ENCODE measurements at places on chromosomes 12 and 14. TPM values are rescaled to one million over a fixed set of nuclear protein-coding genes. Genes with fewer than 3 reads are reported as not detected.
A peak's percentile ranks its signal among the peaks of the same experiment; 100 is the strongest.

The AP5M1 gene
- polyA plus RNA-seq = 40.7 TPM

The ADGRD1 gene
- 15.4 TPM for polyA plus RNA-seq

The SMAGP gene
- polyA plus RNA-seq = 26.2 TPM

The SMIM41 gene
- not detected for polyA plus RNA-seq

The CCDC198 gene
- polyA plus RNA-seq = 278 TPM

DNA sequence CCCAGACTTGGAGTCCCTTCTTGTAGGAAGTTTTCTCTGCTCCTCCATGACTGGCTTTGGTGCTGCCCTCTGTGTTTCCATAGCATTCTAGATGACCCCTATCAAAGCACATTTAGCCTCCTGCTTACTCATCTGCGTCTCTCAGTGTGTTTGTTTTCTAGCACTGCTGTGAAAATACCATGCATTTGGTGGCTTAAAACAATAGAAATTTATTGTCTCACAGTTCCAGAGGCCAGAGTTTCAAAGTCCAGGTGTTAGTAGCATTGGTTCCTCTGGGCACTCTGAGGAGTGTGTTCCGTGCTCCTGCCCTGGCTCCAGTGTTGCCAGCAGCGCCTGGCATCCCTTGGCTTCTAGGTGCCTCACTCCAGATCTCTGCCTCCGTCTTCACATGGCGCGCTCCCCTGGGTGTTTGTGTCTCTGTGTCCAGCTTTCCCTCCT, 86.1 kb downstream of the CACNA1C start:
- DNase-seq = no peak

DNA sequence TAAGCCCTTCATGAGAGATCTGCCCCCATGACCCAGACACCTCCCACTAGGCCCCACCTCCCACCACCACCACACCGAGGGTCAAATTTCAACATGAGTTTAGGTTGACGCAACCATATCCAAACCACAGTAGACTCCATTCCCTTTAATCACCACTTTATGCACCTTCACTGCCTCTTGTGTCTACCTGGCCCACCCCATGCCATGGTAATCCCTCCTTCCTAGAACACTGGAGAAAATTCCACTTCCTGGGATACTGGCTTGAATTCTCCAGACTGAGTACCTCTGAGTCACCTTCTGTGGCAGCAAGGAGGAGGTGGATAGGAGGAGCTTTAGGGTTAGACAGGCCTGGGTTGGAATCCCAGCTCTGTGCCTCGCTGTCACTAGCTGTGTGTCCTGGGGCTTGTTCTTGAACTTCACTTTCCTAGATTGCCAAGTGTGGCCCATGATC, 26.1 kb upstream of the CIPC start:
- no peak for DNase-seq

DNA sequence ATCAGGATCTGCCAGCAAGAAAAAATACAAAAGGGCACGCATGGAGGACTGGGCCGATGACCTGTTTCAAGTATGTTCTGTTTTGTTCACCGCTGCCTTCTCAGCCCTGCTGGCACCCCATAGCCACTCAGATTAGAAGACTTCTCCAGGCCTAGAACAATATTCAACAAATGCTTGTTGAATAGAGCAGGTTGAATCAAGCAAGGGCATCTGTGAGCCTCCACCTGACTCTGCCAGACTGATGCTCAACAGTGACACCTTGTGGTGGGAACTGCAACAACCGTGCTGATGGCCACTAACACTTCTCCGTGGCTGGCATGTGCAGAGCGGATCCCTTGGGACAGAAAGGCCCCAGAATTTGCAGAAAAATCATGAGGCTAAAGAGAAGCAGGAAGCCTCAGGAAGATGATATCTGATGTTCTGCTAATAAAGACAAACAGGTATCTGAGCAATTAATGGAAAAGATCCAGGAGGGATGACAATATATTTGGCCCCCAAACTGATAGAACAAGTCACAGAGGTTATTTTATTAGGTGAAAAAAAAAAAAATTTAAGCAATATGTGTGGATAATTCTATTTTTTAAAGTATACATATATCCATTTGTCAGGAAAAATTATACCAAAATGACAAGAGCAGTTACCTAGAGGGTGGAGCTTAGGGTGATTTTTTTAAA, 114.3 kb downstream of the KSR2 start:
- no peak for DNase-seq

GRCh38 chr12:14394317-14395073, 29.0 kb downstream of the ATF7IP start:
- DNase-seq = peak; percentile 63

GRCh38 chr14:104940526-104941150, 16.0 kb downstream of the PLD4 start:
- DNase-seq = no peak

DNA sequence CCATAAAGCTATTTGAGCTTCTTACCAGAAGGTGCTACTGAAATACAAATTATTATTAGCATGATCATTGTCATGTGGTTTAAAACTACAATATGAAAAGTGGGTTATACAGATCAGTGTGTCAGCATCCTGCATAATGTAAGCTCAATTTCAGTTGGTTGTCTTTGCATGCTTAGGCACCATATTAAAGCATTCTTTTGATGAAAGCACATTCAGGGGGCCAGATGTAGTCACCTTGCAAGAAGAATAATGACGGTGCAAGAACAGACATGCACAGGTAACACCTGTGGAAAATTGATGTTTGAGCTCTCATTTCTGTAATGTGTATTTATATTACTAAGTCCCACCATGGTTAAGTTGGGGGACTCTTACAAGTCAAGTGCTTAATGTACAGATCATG, 123.9 kb downstream of the PAX9 start:
- DNase-seq = no peak

DNA sequence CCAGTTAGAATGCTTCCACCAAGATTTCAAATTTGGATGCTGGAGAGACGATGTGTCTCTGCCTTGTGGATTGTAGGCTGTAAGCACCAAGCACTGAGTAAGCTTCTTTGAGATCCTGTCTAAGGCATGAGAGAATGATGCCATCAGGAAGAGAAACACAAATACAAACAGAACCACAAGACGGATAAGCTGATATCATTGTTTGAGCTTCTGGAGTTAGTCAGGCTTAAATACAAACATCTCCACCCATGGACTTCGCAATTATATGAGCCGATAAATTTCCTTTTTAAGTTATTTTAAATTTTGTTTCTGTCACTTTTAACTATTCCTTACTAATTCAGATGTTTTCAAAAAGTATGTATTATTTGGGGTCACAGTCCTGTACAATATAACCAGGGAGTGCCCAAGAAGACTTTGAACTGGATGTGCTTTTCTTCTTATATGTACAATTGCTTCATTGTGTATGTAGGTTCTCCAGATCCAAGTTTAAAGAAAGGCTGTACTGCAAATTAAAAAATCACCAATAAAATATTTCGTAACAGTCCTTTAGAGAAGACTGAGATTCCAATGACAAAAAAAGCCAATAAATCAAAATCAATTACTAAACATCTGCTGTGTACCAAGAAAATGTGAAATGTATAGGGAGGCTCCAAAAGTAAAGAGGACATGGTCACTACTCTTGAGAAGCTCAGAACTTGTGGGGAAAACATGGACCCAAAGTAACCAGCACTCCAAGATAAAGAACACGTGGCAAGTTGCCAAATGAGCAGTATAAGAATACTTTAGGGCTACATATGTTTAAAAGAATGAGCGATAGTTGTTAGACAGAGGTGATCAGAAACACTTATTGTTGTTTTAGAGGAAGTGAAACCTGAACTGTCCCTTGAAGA, 274.1 kb downstream of the ADAMTS20 start:
- no peak for DNase-seq

- DNase-seq = no peak
Observed at GRCh38 chr14:61196792-61197191, 84.3 kb downstream of the TMEM30B start.

DNA sequence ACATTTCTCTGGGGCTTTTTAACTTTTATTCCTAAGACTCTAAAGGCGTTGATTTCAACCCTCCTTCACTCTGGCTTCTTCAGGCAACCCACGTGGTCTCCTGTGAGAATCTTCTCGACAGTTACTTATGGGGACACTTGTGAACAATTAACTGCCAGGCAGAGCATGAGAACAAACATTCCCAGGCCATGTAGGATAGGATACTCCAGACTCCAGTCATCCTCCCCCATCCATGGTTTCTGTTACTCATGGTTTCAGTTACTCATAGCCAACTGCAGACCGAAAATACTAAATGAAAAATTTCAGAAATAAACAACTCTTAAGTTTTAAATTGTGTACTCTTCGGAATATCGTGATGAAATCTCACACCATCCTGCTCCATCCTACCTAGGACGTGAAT, 19.5 kb downstream of the GPR68 start:
- no peak for DNase-seq

- no peak for DNase-seq
Observed at GRCh38 chr14:101131451-101131916, 228.0 kb upstream of the RTL1 start.

DNA sequence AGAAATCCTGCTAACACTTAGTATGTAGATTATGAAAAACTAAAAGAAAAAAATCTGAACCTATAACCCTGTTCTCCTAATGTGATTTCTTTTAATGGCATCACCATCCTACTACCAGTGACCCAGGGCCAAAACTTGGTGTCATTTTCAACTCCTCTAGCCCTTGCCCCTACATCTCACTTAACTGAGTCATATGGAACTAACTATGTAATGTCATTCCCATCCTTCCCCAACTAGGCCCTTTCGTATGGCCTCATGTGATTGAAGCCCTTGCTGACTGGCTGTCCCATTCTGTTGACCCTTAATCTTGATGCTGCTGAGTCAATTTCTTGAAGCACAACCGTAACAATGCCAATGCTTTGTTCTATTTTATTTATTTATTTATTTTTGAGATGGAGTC, 7.6 kb downstream of the DMAC2L start:
- no peak for DNase-seq

All from left renal pelvis (tissue), 4 donors.